Stimulated activated CD8-positive, alpha-beta memory T cell treated with anti-CD3 and anti-CD28 coated beads, Interleukin-2, amount 100 ng/mL, for 48 hours (primary cell): ENCODE measurements at places on chromosomes 6 and 20.

DNA sequence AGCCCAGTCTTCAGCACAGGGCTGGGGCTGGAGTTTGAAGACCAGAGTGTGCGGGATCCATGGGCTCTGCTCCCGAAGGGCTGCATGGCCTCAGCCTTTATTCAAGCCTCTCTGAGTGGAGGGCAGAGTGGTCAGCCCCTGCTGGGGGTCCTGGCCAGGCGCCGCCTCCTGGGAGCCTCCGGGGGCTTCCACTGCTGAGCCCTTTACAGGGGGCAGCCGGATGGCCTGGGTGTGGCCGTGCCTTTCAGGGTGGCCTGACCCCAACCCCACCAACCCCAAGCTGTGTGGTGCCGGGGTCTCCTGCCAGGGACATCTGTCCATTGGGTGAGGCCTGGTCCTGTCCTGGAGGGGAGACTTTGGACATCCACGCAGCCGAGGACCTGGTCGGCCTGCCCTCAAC lies 76.0 kb upstream of the SLCO4A1 start:
- no peak for DNase-seq

- no peak for DNase-seq
Measured at GRCh38 chr6:110813338-110814101, 1.7 kb downstream of the CDK19 start.

DNA sequence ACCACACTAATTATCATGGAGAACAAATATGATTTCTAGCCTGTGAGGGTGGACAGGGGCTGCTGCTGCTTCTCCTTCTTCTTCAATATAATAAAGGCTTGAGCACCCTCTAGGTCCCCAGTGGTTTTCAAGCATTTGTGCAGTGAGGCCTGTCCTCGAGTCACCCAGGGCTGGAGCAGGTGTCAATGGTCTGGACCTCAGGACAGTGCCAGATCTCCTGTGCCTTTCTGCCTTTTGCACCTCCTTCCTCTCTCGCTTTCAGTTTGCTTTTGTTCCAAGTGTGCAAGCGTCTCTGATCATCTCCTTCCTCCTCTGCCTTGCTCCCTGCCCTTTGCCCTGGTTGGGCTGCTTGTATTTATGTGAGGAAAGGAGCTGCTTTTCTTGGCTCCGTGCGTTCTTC lies 152.2 kb upstream of the SYNDIG1 start:
- no peak for DNase-seq

- no peak for DNase-seq
Measured at GRCh38 chr6:54217018-54217417, 91.2 kb upstream of the TINAG start.

GRCh38 chr20:48012401-48012974 lies 227.2 kb upstream of the SULF2 start:
- no peak for DNase-seq

DNA sequence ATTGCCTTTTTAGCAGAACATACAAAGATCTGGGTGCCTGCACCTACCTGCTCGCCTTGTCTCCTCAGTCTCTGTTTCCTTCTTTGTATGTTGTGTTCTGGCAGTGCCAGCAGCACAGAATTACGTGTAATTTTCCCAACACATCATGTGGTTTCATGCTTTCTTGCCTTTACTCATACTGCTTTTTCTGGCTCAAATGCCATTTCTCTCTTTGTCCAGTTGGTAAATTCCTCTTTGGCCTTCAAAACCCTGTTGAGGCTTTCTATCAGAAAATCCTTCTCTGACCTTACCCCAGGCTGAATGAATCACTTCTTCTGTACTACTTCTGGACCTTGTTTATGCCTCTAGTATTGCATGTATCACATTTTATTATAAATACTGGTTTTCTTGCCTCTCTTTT lies 31.8 kb downstream of the L3MBTL3 start:
- DNase-seq, result no peak

GRCh38 chr20:46341074-46342009 lies 33.0 kb upstream of the CDH22 start:
- DNase-seq, result no peak

DNA sequence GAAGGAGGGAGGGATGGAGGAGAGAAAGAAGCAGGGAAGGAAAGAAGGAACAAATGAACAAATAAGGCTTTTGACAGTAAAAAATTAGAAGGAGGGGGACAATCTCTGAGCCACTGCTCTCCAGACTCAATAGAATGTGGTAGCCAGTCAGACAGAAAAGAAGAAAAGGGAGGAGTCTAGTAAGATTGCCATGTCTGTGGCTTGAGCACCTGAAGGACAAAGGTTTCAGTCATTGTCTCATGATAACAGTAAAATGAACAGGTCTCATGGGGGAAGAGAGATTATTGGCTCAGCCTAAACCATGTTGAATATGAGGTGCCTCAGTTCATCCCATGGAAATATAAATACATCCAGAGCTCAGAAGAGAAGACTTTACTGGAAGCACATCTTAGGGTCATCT lies 14.0 kb upstream of the LOC128125822 start:
- no peak for DNase-seq

DNA sequence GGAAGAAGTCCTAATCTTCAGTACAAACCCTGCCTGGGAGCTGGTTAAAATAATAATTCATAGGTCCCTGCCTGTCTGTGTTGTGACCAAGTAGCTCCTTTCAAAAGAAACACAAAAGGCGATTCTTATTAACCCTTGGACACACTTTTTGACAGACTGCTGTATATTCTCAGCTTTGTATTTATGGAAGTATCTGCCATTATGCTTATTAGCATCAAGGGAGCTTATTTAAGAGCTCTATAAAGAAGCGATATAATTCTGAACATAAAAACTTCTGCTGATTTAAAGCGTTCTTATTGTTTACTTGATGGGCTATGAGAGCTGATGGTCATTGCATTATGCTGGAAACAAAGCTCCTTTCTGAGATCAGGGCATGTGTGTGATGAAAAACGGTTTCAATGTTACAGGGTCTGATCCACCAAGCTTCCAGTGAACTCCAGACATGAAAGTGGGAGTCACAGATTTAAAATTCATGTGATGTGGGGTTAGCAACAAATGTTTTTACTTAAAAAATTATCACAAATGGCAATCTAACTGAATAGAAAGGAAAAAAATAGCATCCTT lies 181.8 kb upstream of the PDE10A start:
- no peak for DNase-seq

DNA sequence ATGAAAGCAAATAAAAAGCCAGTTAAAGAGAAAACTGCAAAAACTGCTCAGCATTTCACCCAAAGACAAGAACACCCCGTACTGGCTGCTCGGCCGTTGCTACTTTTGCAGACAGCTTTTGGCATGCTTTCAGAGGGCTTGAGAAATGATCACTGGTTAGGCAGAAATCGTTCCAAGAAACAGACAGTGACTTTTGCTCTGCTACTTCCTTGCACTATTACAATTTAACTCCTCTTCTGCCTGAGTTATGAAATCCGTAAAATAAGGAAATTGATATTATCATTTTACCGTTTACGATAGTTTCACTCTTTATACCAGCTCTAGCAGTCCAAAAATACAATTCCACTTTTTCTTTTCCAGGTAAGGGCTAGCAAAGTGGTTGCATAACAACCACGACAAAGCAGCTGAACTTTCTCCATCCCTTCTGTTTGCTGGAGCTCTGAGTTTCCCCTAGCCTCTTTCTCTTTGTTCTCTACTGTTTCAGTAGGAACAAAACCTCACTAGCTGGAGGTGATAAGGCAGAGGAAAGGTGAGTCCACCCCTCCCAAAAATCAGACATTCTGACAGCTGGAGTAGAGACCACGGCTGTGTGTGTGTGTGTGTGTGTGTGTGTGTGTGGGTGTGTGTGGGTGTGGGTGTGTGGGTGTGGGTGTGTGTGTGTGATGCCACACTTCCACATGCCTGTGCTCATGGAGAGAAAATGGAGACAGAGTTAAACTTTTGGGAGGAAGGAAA lies 191.8 kb upstream of the RREB1 start:
- no peak for DNase-seq

- DNase-seq, result no peak
Measured at GRCh38 chr6:137489046-137490005, 4.9 kb downstream of the OLIG3 start.

GRCh38 chr20:58312836-58313235 lies 3.3 kb downstream of the RAB22A start:
- DNase-seq, result no peak

GRCh38 chr20:50152394-50153152 lies 950 bp downstream of the PEDS1 start:
- no peak for DNase-seq

DNA sequence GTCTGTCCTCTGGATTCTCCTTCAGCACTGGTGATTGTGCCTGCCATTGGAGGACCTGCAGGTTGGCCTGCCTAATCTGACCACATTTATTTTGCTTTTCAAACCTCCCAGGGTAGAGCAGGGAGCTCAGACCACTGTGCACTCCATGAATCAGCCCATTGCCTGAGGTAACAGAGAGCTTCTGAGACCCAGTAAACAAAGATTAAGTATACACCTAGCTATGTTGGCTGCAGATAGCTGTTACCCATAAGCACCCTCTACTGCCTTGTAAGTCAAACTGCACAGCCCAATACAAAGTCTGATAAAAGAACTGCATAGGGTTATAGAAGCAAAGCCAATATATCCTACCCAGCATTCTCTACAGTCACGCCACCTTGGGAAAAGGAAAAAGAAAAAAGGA lies 338.7 kb downstream of the HTR1B start:
- DNase-seq, result no peak

DNA sequence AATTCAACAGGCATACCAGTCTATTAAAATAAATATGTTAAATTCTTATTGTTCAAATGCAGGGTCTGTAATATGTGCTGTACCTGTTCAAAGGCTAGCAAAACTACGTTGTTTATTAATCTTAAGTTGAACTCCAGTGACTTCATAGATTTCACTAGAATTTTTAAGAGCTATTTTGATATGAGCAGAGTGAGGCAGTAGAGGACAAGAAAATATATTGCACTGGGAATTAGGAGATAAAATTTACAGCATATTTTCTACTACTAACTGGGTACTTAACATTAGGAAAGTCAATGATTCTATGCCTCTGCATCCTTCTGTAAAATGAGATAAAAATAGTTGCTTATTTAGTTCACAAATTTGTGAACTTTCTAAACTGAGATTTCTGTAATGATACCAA lies 162.2 kb upstream of the BMP5 start:
- DNase-seq, result no peak

DNA sequence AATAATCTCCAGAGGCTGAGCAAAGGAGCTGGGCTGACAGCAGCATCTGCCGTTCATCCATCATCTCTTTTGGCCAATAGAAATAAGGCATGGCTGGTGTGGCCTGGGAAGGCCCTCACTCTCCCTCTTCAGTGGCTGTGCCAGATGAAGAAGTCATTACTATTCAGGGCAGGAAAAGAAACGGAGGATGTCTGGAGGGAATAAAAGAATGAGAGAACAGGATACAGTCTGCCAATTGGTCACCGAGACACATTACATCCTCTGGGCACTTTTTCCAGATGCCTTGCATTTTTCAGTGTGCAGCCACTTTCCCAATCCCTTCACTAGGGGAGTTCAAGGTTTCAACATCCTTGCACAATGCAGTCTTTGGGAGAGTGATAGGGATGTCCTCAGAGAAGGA lies 32.2 kb upstream of the VGLL2 start:
- no peak for DNase-seq

DNA sequence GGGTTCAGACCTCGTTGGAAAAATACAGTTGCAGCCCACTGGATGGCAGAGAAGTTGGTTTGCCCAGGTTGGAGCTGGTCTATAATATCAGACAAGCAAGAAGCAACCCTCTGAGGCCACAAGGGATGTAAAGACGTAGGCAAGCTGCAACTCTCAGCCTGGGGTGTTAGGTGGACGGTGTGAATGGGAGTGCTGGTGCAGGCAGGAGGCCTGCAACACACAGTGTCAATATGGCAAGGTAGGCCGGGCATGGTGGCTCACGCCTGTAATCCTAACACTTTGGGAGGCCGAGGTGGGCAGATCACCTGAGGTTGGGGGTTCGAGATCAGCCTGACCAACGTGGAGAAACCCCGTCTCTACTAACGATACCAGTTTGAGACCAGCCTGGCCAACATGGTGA lies 10.5 kb downstream of the VPS16 start:
- no peak for DNase-seq

DNA sequence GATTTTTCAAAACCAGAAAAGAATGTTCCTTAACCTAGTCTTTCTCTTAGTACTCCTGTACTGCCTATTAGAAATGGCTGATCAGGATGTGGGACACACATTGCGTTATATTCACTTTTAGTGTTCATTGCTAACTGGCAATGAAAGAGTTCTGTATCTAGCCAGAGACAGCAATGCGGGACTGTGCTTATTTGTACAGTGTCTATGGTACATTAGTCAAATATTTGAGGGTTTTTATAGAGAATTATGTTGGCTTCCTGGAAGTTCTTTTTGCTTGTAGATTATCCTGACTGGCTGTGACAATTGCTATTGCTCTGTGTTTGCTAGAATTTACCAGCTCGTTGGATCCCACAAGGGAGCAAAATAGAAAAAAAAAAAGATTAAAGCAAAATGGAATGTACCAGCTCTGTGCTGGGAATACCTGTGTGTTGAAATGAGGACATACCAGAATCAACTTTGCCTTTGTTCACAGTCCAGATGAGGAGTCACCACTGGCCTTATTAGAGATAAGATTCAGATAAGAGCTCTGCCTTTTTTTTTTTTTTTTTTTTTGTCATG lies 22.4 kb upstream of the IFNGR1 start:
- DNase-seq, result no peak
